Activated CD8-positive, alpha-beta memory T cell treated with anti-CD3 and anti-CD28 coated beads for 48 hours (primary cell): ENCODE measurements at places on chromosomes 3 and 15.

- peak; percentile 74 for DNase-seq
Observed at GRCh38 chr15:63121382-63122001, at the start of gene LACTB. TSS of gene LACTB (plus strand) at chr15:63121861. CDS start at chr15:63121872, 11 bp downstream.

DNA sequence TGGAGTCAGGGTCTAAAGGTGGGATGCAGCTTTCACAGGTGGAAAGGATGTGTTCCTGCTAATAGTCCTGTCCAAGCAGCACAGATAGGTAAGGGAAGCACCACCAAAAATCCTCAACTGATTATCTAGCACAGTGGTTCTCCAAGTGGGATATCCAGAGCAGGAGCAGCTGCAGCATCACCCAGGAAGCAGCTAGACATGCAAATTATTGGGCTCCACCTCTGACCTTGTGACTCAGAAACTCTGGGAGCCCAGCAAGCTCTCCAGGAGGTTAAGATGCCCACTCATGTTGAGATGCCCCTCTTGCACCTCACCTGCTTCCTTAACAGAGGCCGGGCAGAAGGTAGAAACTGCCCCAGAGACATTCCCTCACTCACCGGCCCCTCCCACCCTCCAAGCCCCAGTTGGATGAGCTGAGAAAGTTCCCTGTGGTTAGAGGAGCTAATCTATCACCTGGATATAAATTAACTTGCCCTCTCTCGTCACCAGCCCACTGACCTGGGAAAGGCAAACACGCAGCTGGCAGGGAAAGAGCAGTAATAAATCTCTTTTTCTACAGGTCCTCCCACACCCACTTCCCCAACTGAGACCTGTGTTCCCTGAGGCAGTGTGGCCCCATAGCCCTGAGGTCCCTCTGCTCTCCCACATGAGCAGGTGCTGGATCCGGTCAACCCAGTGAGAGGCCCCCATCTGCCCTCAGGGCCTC, 39.3 kb downstream of the ADCY5 start:
- no peak for DNase-seq

DNA sequence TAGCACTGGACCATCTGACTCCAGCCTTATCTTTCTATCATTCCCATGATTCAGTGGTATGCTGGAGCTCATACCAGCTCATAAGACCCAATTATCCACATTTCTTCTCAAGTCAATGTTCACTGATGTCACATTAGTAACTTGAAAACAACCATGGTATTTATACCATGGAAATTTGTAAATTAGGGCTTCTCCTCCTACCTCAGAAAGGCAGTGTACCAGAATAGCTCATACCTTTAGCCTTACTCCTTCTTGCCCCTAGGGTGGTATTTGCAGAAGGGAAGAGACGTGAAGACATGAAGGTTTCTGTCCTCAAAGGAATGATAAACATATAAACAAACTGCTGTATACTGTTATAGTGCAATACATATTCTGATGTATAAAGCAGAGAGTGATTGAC, 114.2 kb downstream of the NEK11 start:
- no peak for DNase-seq

- DNase-seq, result no peak
Observed at GRCh38 chr3:194080436-194080835, 55.5 kb upstream of the HES1 start.

DNA sequence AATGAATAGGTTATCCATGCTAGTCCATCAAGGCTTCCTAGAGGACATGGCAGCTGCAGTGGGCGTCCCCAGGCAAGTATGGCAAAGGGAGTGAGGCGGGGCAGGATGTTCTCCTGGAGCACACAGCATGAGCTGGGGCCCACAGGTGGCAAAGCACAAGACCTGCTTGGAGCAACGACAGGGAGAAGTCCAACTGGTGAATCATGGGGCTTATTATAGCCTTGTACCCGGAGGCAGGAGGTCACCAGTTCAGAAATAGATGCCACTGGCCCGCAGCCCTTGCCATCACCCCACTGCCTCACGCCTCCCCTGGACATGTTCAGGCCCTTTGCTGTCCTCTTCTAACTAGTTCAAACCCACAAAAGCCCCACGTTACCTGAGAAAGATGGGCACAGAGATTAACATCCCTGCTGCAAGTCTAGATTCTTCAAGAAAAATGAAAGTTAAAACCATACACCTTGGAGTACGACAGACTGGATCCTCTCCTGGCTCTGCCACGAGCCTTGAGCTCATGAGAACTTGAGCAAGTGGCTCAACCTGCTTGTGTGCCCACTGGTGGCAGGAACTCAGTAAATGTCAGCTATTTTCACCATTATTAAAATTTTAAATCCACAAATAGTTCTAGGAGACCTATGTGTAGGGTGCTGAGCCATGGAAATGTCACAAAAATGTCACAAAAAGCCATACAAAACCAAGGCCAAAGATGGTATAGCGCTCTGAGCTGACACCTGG, 1.8 kb upstream of the SRGAP3 start:
- no peak for DNase-seq
